ENCODE measurements at places on chromosomes 3 and 15.

- no peak for DNase-seq
Measured at GRCh38 chr3:30864836-30865235, 29.6 kb downstream of the GADL1 start.

GRCh38 chr15:48898446-48898845 lies 20.5 kb downstream of the EID1 start:
- DNase-seq: no peak

DNA sequence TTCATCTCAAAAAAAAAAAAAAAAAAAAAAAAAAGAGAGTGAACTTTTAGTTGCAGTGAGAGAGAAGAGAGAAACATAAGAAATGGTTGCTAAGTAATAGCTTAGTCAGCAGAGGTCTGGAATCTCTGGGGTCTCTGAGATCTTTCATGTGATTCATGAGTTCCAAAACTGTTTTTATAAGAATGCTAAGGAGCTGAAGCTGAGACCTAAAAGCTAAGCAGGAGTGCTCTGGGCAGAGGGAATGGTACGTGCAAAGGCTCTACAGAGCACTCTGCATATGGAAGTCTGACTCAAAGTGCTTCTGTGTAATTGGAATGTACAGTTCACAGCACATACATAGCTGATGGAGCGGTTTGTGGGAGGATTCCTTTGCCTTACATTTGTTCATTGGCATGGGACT lies 66.3 kb upstream of the LRIG1 start:
- no peak for DNase-seq

GRCh38 chr3:160196511-160197104 lies 28.6 kb upstream of the C3orf80 start:
- no peak for DNase-seq

GRCh38 chr15:36330598-36330997 lies 248.8 kb upstream of the CDIN1 start:
- DNase-seq: no peak

GRCh38 chr3:112047264-112047663 lies 12.7 kb downstream of the TMPRSS7 start:
- DNase-seq: no peak

DNA sequence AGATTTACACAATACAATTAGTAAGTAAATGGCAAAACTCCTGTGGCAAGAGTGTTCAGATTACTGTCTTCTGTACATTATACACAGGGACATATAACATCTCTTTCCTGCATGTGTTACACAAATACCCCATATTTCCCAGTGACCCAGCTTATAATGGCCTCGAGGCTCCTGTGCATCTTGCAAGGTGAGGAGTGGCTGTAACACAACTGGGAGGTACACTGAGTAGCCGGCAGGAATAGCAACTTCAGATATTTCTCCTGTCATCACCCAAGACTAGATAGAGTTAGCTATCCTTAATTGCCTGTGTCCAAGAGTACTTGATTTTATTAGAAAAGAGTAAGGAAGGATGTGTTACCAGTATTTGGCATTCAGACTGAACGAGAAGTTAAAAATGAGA lies 5.6 kb downstream of the GMPS start:
- DNase-seq: no peak

GRCh38 chr3:31567036-31567435 lies 34.3 kb downstream of the STT3B start:
- no peak for DNase-seq

GRCh38 chr3:113825090-113825489 lies 13.5 kb upstream of the GRAMD1C start:
- peak; percentile 24 for DNase-seq

DNA sequence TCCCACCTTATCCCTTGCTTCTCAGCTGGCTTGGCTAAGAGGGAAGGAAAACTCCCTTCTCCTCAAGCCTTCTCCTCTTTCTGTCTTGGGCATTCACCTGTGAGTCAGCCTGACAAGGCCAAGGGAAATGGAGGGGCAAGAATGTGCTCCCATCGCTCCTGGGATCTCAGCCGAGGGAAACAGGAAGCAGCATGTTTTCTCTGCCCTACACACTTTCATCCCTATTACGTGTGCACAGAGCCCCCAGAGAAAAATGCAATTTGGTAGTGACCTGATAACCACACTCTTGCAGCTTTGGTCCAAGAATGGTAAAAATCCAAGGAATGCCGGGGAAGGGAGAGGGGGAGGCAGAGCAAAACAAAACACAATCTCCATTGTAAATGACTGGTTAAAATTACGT lies 32.9 kb upstream of the MTMR10 start:
- no peak for DNase-seq

GRCh38 chr15:34987609-34988026 lies 469 bp downstream of the ZNF770 start:
- no peak for DNase-seq

DNA sequence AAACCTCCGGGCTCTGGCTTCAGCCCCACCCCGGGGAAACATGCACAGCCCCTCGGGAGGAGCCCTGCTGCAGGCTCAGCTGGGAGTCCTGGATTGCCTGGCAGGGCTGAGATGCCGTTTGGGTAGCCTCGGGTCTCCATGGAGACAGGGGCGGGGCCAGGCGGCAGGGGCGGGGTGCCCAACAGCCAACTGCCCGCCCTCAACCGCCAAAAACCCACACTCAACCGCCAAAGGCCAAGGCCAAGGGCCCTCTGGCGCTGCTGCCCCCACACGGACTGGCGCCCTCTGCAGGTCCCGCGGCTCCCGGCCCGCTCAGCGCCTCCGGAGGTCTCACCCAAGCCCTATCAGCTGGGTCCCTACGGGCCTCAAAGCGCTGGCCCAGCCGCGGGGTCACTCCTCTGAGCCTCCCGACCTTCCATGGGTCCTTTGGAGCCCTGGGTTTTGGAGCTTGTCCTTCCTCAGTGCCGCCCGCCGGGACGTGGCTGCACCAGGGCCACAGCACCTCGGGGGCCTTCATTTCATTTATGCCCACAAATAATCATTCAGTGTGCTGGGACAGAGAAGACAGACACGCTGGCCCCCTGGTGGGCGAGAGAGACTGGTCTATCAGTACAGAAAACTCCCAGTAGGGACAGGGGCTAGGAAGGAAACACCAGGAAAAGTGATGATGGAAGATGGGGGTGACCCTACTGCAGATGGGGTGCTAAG lies 33.5 kb upstream of the ACAD9 start:
- DNase-seq: peak; percentile 20

DNA sequence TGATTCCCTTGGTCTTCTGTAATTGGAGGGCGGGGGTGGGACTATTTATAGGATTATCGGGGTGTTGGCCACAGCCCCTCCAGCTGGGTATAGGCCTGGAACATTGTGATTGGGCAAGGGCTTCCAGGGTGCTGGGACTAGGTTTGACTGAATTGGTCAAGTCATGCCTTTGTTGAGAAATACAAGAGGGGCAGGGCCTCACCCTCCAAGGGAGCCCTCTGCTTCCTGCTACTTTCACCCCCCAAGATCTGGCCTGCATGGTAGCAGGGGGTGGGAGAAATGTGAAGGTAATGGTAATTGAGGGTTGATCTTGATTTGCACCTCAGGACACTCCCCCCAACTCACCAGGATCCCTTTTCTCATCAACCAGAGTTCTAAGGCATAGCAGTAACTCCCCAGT lies 25.2 kb downstream of the TRIM71 start:
- DNase-seq: no peak

DNA sequence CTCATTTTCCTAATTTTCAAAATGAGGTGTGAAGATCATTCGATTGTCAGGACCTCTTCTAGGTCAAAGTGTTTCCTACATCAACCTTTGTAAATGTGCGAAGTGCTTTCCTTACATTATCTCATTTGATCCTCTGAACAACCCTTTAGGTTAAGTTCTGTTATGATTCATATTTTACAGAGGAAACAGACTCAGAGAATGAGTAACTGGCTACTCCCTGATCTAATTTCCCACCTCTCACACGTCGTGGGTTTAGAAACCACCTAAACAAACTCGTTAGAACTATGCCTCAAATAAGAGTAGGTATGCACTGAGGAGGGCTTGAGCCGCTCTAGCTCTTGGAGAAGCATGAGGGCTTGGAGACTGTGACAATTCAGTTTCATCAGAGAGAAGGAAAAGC lies 148.6 kb downstream of the CD47 start:
- no peak for DNase-seq

DNA sequence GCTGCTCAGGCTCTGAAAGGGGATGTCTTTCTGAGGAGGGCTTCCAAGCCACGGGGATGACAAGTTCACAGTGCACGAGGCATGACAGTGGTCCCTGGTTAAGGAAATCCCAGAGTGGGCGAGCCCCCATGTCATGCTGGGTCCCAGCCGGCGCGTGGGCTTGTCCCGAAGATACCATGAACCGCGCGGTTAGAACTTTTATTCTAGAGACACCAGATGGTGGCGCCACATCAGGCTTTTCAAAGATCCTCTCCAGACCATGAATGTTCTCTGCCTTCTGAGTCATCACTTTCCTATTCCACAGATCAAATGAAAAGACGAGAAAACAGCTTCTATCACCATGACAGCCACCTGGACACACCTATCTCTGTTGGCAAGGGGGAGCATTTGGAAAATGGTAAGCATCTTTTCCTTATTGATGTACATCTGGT lies 227.8 kb upstream of the LYSMD4 start:
- DNase-seq: no peak

DNA sequence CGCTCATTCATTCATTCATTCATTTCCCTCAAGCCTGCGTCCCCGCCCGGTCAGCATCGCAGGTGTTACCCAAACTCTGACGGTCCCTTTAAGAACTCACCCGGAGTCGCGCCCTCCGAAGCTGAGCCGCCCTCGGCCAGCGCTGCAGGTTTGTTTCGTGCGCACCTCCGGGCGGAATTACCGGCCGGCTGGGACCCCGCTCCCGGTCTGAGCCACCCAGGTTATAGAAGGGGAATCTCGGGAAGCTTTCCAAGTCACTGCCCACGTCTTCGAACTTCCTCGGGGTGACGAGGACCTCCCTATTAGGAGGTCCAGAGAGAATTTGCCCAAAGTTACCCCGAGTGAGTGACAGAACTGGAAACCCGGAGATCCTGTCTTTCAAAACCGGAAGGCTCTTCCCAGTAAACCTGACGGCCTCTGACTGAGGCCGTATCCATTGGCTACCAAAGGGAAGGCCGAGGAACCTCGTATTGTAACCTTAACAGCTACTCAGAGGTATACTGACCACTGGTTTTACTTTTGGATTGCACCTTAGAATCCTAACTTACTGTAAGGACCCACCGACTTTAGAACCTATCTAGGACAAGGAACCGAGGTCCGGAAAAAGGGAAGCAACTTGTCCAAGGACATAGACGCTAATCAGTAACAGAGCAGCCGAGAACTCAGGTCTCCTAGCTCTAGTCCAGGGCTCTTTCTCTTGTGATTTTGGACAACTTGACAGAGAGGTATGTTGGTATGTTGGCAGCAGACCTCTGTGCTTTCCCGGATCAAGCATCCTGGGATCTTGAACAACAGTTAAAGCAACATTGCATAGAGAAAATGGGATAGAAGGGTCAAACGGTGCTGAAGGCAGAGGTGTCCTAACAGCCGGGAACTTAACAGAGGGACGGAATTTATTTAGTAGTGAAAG lies 788 bp upstream of the DLG1 start:
- peak; percentile 55 for DNase-seq

DNA sequence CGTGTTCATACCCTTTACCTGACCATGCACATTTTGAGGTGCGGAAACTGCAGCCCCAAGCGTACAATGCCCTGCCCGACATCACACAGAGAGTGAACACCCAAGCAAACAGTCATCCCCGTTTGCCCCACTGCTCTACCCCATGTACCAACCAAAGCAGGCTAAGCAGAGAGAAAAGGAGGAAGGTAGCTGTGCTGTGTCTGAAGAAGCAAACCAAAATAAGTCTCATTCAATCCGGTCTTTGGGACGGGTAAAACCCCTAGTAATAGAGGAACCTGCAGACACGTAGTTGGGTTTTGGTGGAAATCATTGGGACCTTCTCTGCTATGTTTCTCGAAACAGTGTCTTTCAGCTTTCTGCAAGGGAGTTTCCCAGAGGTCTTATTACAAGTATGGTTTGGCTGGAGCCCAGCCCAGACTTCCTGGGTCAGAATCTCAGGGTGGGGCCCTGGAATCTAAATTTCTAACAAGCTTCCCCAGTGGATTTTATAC lies 164.6 kb upstream of the HES1 start:
- no peak for DNase-seq

GRCh38 chr15:24039683-24040082 lies 352.6 kb upstream of the NDN start:
- no peak for DNase-seq

GRCh38 chr15:43930556-43930955 lies 103.8 kb downstream of the WDR76 start:
- no peak for DNase-seq

DNA sequence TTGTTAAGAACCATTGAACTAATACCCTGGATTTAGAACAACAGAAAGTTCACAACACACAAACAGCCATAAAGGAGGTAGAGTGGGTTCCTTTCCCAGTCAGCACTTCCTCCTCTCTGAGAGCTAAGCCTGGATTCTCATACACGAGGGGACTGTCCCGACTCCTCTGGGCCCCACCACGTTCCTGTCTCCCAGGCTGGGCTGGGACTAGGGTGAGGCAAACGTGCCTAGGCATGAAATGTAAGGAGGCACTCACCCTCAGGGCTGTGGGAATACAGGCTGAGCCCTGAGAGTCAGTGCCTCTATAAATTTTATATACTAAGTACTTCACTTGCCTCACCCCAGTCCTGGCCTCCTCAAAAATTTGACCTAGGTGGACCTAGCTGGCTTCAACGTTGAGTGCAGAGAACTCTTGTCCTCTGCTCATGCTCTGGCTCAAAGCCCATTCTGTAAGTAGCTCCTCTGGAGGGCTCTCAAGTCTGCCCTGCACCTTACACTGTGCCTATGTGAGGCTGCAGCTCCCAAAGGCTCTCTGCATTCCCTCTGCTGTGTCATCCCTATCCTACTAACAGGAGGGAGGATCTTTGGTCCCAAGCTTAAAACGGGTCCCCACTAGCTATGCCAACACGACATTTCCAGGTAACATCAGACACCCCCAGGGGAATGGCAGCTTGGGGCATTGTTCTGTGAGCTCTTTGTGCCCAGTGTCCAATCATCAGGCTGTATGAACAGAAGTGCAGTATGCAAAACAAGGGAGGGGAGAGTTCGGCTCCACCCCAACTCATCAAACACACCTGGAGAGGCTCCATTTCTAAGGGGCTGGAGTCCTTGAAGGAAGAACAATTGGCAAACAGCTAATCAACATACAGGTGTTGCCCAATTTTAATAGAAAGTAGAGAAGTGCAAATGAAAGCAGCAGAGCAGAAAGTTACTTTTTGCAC lies 233.2 kb downstream of the RPLP1 start:
- peak; percentile 60 for DNase-seq

DNA sequence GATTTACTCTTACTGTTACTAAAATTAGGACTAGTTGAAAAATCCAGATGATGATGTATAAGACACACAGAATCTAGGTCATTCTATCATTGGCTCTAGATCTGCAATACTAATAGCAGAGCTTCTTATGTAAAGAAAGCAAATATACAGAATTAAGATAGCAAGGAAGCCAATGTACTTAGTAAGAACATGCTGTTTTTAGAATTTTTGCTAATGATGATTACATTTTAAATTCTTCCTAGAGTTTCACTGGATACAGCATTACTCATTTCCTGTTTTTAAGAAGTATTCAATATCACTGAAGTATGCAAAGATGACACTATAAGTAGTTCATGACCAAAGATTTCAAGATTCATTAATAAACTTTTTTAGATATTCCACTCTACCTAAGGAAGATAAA lies 60.7 kb downstream of the CFAP20DC start:
- no peak for DNase-seq

- DNase-seq: no peak
Measured at GRCh38 chr3:41649129-41649739, 312.7 kb downstream of the ULK4 start.

- DNase-seq: no peak
Measured at GRCh38 chr15:35271371-35272043, 186.4 kb upstream of the NANOGP8 start.

- no peak for DNase-seq
Measured at GRCh38 chr3:62942227-62942626, 67.0 kb upstream of the CADPS start.
